CD4-positive, alpha-beta T cell treated with Interferon gamma for 1 hour (primary cell): ENCODE measurements at places on chromosomes 16 and 17.

DNA sequence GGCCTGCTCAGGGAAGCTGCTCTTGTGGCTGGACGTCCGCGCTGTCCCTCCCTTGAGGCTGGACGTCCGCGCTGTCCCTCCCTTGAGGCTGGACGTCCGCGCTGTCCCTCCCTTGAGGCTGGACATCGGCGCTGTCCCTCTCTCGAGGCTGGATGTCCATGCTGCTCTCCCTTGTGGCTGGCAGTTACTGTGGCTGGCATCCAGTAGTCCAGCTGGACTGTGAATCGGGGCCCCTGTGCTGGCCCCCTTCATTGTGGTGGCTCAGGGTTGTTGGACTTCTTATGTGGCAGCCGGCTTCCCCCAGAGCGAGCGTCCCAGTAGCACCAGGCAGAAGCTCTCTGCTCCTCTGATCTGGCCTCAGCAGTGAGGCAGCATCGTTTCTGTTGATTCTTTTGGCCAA lies 141.5 kb downstream of the IRF8 start:
- DNase-seq = no peak

- no peak for DNase-seq
Observed at GRCh38 chr16:72362973-72363372, 191.0 kb upstream of the PMFBP1 start.

DNA sequence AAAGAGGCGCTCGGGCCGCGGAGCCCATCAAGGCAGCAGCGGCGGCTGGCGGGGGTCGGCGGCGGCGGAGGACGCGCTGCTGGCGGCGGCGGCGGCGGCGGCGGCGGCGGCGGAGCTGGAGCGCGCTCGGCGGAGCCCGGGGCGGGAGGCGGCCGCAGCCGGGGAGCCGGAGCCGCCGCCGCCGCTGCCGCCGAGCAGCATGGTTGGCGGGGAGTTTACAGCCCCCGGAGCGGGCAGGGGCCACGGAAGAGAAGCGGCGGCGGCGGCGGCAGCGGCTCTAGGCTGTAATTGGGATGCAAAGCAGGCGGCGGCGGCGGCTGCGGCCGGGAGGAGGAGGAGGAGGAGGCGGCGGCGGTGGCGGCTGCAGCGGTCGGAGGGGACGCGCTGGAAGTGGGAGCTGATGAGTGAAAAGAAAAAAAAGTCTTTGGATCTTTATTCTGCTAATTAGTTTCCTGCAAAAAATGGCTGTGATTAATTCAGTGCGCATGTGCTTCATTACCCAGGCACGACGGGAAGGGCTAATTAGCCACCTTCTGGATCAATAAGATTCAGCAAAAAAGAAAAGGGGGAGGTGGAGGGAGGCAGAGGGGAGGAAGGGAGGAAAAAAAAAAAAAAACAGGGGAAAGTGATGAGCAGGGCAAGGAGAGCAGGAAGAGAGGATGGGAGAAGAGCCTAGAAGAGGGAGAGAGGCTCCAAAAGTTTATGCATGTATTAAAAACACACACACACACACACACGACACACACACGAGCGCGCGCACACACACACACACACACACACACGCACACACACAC lies 10.9 kb upstream of the ZFHX3 start:
- no peak for DNase-seq

DNA sequence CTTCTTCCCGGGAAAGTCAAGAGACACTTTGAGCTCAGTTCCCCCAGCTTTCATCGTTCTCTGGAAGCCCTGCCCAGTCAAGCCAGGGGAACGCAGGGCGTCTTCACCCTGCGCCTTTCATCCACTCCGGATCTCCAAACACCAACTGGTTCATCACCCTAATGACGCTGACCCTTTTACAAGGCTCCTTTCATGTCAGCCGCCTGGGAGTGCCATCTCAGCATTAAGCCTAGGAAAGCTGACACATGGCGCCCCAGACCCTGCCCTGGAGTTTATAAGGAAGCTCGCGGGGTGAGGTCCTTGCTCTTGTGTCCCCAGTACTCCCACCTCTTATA lies 594 bp upstream of the DNAJC7 start:
- DNase-seq = no peak

DNA sequence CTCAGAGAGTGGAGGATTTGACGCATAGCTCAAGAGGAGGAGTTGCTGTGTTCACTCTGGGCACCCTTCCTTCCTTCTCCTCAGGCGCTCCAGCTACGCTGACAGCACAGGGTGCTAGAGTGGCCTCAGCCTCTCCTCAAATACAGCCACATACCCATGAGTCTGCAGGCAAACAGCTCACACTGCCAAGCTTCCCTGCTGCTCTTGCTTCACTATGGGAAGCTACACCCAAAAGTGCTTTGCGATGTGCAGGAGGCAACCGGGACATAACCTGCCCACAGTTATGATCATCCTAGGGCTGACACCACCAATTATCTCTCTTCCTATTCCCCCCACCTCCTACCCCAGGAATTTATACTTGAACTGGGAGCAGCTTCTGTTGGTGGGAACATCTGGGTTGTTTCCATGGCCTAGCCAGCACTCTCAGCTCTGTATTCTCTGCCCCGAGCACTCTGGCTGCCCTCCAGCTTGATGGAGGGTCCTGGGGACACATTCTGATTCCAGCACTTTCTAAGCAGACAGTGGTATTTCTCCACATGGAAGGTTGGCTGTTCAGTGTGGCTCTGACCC lies 40.3 kb upstream of the SREBF1 start:
- DNase-seq = no peak

- no peak for DNase-seq
Observed at GRCh38 chr17:81888105-81888987, 3.0 kb downstream of the ALYREF start.

- no peak for DNase-seq
Observed at GRCh38 chr16:26344976-26345375, 653.2 kb downstream of the HS3ST4 start.

DNA sequence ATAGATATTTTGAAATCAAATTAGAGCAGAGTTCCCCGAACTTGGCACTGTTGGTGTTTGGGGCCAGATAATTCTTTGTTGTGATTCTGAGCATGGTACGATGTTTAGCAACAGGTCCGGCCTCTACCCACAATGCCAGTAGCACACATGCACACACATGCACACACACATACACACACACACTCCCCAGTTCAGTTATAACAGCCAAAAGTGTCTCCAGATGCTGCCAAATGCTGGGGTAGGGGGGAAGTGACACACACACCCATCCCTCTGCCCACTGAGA lies 96.8 kb upstream of the PSMD7 start:
- no peak for DNase-seq

- no peak for DNase-seq
Observed at GRCh38 chr17:42129109-42129837, 6.7 kb downstream of the HSPB9 start.

DNA sequence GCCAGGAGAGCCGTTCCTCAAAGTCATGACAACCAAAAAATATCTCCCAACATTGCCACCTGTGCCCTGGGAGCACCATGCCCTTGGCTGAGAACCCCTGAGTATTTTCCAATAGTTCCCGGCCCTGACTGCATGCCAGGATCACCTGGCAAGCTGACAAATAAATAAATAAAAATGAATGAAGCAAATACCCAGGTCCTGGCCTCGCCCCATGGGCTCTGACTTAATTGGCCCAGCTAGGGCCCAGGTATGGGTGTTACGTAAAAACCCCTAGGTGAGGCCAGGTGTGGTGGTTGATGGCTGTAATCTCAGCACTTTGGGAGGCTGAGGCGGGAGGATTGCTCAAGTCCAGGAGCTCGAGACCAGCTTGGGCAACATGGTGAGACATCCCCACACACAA lies 2.7 kb upstream of the C16orf74 start:
- DNase-seq = no peak

DNA sequence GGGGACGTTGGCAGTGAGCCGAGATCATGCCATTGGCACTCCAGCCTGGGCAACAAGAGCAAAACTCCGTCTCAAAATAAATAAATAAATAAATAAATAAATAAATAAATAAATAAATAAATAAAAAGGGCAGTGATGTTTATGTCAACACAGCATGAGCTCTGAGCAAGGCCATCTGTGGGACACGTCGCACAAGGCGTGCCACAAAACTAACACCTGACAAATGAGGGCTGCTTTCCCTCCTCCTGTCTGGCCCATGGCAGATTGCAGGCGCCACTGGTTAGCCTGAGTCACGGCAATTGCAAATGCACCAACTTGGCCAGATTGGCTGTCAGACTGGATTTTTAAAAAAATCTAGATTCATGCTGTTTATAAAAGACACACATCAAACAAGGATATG lies 25.9 kb upstream of the SPNS3 start:
- no peak for DNase-seq

- DNase-seq = no peak
Observed at GRCh38 chr16:1027501-1027815, 45.1 kb upstream of the SSTR5 start.

GRCh38 chr17:22373911-22374310 lies 681.6 kb downstream of the KCNJ18 start:
- DNase-seq = no peak

DNA sequence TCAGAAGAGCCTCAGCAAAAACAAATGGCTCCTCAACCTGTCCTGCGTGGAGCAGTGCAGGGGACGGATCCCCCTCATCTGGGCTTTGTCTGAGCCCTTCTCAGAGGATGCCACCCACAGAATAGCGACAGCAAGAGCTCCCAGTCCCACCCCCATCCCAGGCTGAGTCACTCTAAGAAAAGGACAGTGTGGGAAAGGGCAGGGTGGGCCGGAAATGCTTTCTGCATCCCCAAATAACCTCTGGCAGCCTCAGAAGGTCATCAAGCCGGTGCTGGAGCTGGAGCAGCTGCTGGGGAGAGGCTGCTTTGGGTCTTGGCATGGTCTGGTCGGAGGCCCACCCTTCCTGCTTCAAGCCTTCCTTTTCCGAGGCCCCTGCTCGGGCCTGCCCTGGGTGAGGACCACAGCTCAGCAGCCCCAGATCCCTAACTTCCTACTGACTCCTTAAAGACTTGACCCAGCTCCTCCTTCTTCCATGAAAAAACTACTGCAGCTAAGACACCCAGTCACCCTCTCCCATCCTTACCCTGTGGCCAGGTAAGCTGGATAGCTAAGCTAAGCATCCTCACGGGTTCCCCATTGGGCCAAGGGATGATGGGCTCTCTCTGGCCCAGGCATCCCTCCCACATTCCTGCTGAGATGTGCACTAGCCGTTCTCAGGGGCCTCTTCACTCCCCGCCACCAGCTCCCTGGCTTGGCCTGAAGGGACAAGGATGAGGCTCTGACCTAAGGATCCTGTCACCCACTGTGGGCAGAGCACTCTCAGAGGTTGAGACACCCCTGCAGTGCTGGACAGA lies 8.7 kb downstream of the SLC12A4 start:
- DNase-seq = no peak

DNA sequence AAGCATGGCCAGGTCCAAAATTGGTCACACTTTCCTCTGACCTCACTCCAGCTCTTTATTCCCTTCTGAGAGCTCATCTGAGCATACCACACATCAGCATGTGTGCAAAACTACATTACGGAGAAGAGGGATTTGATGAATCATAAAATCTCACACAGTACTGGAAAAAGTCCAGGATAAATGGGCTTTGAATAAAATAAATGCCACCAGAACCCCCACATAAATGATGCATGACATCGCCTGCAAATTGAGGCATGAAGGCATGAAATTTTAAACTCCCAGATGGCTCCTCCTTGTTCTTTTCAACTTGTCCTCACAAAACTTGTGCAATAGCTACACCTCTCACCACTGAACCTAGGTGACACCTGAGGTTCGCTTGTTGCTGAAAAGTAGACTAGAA lies 439.5 kb downstream of the CA10 start:
- no peak for DNase-seq

DNA sequence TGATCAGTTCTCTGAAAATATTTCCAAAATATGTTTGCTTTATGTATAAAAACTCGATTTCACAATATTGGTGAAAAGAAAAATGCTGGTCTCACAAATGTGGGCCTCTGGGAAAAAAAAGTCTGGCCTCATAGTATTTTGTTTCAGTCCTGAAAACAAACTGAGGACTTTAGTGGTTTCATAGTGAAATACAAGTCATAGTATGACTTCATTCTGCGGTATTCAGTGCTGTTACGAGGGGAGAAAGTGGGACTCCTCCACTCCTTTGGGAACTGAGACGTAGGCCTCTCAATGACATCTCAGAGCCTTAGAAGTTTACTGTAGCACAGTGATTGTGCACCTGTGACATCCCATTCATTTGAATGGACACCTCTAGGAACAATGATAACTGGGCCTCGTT lies 56.0 kb downstream of the CYB561 start:
- no peak for DNase-seq

- no peak for DNase-seq
Observed at GRCh38 chr16:27436921-27437650, 35.1 kb downstream of the IL21R start.

- DNase-seq = no peak
Observed at GRCh38 chr17:15912416-15912955, 32.4 kb upstream of the ADORA2B start.

DNA sequence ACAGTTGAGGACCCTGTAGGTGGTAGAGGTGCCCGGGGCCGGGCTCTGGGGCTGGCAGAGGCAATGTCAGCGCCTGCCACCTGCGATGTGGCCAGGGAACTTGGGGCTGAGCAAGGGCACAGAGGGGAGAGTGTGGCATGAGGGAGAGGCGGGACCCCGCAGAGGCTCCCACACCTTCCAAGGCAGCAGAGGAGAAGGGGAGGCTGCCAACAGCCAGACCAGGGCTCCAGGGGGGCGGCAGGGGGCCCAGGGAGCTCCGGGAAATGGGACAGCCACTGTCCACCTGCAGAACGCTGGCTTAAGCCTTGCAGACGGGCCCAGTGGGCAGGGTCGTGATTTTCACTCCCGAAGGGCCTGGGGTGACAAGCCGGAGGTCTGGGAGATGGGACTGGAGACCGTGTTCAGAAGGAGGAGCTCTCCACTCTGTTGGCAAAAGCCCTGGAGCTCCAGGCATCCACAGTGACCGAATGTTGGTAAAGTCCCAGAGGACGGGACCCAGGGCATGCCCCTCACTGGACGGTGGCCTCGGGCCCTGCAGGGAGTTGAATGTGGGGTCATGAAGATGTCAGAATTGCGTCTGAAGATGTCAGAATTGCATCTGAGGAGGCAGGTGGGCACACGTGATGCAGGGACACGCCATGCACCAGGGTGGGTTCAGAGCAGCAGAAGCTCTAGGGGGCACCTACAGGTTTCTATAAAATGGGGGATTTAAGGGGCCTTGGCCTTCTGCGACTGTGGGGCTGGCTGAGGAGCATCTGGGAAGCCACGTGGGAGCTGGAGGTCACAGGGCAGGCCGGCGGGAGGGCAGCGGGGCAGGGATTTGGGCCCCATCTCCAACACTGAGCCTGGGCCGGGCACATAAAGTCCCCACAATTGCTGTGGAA lies 18.6 kb downstream of the CD7 start:
- no peak for DNase-seq

GRCh38 chr17:31715446-31715845 lies 143.6 kb downstream of the COPRS start:
- peak; percentile 34 for DNase-seq

DNA sequence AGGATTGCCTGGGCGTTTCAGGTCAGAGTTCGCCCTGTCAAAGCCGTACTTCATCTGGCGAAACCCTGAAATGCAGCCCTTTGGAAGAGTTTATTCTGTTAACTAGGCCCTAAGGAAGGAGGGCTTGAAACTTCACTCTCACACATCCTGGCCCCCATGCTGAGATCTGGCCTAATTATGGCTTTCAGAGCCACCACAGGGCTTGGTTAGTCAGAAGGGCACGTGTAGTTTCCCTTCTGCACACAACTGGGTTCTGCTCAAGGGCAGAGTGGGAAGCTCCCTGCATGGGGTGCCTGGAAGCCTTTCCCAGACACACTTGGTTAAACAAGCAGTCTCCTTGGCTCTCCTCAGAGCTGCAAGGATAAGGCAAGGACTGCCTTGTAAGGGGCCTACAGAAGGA lies 397.3 kb downstream of the SHISA9 start:
- DNase-seq = no peak
